AG09309 (cell line): ENCODE measurements at places on chromosomes 4 and X.

DNA sequence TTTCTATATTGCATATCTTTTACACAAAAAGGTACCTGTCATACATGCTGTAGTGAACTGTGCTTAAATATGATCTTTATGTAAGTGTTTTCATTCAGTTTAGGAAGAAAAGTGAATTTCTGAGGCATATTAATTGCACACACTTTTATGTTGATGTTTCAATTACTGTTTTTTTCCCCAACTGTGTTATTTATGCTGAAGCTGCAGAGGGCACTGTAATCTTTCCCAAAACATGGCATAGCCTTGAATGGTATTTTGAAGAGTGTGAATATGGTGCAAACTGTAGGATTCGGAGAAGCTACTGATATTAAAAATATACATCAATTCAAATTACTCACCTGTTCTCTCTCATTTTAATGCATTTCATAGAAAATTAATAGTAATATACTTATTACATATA lies 6.0 kb upstream of the CENPE start:
- no peak for DNase-seq

DNA sequence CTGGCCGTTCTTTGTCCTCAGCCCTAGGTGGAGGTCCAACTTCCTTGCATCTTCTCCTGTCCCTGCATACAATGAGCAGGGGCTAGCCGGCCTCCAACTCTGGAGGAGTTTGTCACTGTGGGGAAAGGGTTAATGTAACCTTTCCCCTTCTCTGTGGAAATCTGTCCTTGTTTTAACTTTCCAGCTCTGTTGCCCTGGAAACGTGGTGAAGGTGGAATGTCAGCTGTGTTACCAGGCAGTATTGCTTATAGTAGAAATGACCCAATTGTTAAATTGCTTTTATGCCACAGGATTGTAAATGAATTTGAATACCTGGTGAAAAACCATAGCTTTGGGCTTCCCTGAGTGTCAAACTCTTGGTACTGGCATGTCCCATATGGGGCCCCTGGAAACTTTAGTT lies 131.6 kb upstream of the SCML1 start:
- no peak for DNase-seq

DNA sequence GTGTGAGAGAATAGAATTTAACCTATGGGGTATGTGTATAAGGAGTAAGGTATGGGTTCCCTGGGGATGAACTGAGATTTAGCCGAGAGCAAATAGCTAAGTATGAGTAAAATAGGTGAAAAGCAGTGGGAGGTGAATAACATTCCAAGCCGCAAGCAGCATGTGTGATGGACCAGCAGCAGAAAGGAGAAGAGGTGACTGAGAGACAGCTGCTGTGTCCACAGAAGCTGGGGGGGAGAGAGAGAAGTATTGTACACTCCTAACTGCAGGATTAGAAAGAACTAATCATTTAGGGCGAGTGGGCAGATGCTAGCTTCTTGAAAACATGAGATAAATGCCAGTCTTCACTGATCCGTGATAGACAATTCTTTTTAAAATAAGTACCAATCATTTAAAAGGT lies 296.0 kb downstream of the KLHL4 start:
- DNase-seq: no peak

- no peak for DNase-seq
These were observed 278.7 kb upstream of the CLNK start for GRCh38 chr4:10963241-10963640.

GRCh38 chrX:70066646-70067045 lies 4.4 kb downstream of the OTUD6A start:
- DNase-seq: no peak

- no peak for DNase-seq
These were observed 18.8 kb downstream of the RGN start for GRCh38 chrX:47097018-47097417.

DNA sequence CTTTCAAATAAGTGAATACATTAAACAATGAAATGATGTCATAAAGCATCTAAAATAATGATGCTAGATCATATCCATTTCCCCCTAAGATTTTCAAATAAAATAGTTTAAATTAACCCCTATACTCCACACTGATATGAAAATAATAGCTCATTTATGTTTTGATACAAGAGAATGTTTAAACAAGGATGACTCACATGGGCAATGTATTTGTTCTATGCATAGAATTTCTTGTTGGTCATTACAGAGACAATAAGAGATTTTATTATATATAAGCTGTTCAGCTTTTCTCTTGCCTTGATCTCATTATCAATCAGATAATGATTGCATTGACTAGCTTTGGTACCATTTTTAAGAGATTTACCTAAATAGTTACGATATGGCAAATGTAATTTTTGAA lies 411.7 kb downstream of the ARHGAP24 start:
- no peak for DNase-seq

DNA sequence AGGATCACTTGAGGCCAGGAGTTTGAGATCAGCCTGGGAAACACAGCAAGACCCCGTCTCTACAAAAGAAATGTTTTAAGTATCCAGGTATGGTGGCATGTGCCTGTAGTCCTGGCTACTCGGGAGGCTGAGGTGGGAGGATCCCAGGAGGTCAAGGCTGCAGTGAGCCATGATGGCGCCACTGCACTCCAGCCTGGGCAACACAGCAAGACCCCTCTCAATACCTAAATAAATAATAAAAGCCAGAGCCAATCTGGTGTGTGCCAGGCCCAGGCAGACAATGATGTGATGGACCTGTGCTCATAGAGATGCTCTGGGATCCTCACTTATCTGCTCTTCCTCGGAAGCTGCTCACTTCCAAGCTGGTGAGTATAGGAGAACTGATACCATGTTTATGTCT lies 18.2 kb upstream of the SASH3 start:
- no peak for DNase-seq

- DNase-seq: no peak
These were observed 641.3 kb upstream of the FTHL17 start for GRCh38 chrX:31713120-31713519.

DNA sequence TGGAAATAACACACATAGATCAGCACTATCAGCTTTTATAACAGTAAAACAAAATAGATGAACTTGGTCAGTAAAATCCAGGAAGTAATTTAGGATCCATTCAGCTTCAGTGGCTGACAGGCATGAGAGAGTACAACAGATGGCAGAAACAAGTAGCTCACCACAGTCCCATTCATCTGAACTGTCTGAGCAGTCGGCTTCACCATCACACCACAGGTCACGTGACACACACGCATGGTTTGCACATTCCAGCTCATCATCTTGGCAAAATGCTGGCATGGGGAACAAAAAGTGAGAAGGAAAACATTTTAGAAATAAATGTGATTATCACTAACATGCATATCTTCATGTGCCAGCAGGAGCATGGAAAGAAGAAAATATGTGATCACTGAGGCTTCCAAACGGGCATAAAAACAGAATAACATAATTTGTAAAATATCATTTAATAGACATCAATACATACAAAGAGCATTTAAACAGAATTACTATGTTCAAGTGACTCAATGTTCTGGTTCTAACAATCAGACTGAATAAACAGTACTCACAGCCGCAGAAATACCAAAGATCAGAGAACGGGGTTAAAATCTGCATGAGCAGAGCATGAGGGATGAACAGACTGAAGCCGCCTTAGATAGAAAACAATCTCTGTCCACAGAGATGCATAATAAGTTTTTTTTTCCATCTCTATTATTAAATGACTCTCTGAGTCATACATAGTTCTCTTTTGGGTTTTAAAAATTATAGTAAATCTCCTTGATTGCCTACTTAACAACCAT lies 158.1 kb downstream of the ATP10D start:
- DNase-seq: peak; percentile 10

- DNase-seq: no peak
These were observed 50.0 kb downstream of the RTL5 start for GRCh38 chrX:72081605-72082320.

GRCh38 chr4:171432536-171432935 lies 380.7 kb upstream of the GALNTL6 start:
- no peak for DNase-seq

GRCh38 chrX:18026166-18026565 lies 165.1 kb upstream of the RAI2 start:
- DNase-seq: no peak
